ENCODE measurements at places on chromosomes 2 and 18.

GRCh38 chr18:55251254-55251971 lies 292.2 kb upstream of the CCDC68 start:
- no peak for DNase-seq

- DNase-seq: no peak
Measured at GRCh38 chr18:70457223-70457622, 168.4 kb downstream of the SOCS6 start.

- no peak for DNase-seq
Measured at GRCh38 chr18:44896846-44897245, 216.2 kb downstream of the SETBP1 start.

GRCh38 chr2:124763611-124764010 lies 738.5 kb downstream of the CNTNAP5 start:
- no peak for DNase-seq

- no peak for DNase-seq
Measured at GRCh38 chr2:50125246-50125645, 906.7 kb downstream of the NRXN1 start.

DNA sequence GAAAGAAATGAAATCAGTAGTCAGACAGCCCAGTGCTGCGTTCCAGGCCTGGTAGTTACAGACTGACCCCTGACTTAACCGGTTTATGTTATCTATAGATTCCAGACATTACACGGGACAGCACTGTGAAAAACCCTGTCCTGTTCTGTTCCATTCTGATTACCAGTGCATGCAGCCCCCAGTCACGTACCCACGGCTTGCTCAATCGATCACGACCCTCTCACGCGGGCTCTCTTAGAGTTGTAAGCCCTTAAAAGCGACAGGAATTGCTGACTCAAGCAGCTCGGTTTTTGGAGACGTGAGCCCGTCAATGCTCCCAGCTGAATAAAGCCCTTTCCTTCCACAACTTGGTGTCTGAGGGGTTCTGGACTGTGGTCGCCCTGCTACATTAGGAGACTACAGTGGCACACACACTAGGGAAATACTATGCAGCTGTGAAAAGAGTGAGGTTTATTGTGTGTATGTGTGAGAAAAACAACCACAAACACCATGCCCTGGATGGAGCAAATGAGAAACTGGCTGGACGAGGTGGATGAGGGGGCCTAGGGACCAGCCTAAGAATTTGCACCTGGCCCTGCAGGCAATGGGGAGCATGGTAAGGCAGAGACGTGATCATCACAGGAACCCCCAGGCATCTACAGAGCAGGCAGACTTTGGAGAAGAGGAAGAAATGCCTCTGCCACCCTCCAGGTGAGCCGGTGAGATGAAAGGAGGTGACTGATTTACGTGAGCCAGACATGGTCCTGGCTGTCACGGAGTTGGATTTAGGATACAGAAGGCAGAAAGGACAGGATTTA lies 49.1 kb upstream of the SEMA4C start:
- DNase-seq: no peak

- no peak for DNase-seq
Measured at GRCh38 chr2:56681659-56682396, 498.0 kb downstream of the CCDC85A start.

DNA sequence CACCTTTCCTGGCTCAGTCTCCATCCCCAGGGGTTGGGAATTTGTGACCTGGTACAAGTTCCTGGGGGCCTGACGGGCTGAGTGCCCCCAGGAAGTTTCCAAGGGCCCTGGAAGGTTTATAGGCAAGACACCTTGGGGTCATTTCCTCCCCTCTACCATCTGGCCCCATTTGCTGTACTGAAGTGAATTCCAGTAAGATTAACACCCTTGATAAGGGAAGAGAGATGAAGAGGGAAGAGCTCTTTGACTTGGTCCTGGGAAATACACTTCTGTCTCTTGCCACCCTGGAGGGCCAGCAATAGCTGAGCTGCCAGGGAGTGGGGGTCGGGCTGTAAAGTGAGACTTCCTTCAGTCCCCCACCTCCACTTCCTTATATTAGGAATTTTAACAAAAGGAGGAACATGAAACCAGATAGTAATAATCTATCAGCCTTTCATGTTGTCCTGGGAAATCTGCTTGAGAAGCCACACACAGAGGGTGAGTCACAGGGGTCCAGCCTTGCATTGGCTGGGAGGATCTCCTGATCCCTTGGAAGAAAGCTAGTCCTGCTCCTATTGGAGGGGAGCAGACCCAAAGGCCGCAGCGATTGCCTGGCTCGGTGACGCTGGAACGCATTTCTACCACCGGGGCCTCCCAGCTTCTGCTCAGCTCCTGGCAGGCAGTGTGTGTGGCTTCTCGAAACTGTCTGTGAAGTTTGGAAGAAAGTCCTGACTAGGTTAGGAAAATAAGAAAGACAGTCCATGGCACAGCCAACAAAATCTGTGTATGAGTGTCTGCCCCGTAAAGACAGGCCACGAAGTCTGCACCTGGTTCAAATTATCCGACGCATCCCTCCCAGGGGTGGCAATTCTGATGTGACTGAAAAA lies 87.3 kb downstream of the ACAA2 start:
- peak; percentile 99 for DNase-seq

DNA sequence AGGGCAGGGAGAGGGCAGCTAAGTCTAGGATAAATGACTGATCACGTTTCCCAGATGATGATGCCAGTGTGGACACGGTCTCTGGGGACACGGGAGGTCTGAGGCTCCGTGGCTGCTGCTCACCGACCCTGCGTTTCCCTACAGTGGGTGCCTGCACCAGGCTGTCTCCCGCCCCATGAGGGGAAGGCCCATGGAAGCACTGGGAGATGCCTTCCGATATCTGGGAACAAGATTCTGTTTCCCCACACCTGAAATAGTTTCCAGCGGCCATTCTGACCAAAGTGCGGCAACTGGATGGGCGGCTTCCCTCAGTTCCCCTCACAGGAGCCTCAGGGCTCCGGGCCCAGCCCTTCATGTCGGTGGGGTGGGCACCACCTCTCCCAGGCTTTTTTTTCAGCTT lies 83.1 kb downstream of the EDAR start:
- DNase-seq: no peak

- no peak for DNase-seq
Measured at GRCh38 chr18:13527256-13527655, 199.1 kb downstream of the FAM210A start.

DNA sequence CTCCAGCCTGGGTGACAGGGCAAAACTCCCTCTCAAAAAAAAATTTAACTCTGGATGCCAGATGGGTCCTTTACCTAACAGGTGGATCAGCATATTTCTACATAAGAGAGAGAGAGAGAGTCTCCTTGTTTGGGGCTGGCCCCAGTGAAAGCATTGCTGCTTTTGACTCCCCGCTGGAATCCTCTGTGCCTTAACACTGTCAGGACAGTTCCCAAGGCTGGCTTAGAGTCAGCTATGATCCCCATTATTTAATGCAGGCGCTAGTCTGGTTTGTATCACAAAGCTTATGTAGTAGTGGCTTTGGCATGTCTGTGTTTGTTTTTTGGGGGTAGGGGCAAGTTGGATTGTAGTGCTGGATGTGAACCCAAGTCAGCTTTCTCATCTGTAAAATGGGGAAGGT lies 9.4 kb downstream of the INPP4A start:
- DNase-seq: no peak

DNA sequence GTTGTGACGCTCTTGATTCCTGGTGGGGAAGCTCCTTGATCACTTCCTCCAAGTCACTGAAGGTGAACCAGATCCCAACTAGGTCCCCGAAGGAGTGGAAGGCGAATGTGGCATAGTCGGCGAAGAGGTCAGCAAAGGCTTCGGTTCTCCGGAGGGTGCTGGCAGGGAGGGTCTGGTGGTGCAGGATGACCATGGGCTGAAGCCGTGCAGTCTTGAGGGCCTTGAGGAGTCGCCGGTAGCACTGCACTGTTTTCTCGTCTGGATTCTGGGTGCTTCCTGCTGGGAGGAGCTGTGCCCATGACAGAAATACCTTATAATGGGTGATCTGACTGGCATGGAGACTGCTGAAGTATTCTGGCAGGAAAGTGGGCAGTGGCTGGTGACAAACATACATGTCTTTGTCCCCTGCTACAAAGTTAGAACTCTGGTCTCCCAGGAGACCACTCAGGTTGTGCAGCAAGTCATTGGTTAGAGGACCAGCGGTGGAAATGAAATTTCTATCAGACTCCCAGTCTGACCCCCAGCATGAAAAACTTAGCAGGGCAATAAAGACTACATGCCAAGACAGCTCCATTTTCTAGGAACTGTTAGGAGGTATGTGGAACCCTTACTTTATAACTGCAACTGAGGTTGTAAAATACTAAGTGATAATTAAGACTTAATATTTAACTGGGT lies at the start of gene LCT:
LCT (minus strand) TSS at position 589 of the 675 bp plus-strand sequence; CDS start at position 574, 15 bp downstream.
- DNase-seq: no peak

DNA sequence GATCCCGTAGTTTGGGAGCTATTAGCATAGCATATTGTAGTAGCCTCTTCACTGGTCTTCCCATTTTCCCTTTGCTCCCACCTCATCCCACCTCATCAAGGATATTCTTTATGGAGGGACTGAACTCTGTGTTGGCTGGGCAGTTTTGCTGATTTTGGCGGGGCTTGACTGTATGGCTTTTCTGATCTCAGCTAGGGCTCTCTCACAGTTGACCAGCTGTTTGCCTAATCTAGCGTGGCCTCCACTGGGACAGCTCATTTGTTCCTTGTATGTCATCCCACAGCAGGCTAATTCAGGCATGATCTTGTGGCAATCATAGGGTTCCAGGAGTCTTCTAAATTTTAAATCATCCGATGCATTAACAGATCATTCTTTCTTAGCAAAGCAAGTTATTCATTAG lies 30.2 kb upstream of the MTX2 start:
- DNase-seq: no peak

- DNase-seq: no peak
Measured at GRCh38 chr2:185145316-185146121, 547.2 kb downstream of the ZNF804A start.

DNA sequence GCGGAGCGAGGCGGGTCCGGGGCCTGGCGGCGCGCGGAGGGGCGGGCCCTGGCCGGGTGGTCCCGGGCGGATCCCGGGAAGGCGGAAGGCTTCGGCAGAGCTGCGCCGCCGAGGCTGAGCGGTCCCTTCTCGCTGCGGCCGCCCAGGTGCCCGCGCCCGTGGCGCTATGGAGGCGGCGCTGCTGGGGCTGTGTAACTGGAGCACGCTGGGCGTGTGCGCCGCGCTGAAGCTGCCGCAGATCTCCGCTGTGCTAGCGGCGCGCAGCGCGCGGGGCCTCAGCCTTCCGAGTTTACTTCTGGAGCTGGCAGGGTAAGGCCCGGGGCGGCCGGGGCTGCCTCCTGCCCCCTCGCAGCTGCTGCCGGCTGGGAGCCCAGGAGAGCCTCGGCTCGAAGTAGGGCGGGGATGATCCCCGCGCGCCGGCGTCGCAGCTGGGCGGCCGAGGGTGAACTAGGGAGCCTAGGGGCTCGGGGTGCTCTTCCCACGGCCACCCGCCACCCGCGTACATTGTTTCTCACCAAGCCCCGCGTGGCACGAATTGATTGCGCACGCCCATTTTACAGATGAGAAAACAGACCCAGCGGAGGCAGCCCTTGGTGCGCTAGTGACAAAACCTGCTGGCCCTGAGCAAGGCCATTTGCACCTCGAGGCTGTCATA lies at the start of gene SLC66A3:
SLC66A3 (plus strand) TSS at position 87 of the 655 bp plus-strand sequence; CDS start at position 167, 80 bp downstream.
- peak; percentile 42 for DNase-seq
